ENCODE measurements at places on chromosomes 13 and 19.

GRCh38 chr13:48838193-48838973 lies 137.3 kb upstream of the FNDC3A start:
- DNase-seq = no peak

DNA sequence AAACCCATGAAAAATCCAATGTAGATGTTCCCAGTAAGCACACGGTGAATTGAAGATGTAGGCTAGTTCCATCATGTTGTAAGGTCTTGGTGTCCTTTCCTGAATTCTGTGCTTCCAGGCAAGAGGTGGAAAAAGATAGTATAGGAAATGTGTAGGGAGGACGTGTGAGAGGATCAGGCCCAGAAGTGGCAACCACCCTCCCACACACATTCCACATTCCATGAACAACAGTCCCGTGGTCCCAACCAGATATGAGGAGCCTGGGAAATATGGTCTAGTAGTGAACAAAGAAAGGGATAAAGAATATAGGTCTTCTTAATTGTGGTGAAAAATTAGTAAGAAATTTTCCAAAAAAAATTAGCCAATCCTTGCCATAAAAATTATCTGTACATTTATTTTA lies 1254.2 kb upstream of the SLC10A2 start:
- DNase-seq = no peak

GRCh38 chr13:46668302-46668720 lies 115.3 kb downstream of the LRCH1 start:
- no peak for DNase-seq

DNA sequence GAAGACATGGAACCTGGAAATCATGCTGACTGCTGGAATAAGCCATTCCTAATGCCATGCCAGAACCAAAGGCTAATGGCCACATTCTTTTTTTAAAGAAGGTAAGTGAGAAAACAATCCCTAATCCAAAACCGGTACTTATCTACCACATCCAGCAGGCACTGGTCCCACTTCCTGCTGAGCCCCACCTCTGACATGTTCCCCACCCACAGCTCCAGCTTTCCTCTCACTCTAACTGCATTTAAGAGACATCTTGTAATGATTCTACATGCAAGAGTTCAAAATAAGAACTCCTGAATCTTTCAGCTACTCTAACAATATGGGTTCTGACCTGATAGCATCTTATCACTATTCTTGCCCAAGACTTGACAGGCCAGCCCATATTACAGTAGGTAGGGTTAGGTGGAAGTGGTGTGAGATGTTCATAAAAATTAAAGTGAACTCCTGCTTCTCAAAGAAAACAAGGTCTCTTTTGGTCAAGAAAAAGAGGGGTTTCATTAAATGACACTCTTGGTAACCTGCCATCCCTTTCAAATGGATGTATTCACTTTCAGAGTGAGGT lies 41.9 kb downstream of the N4BP2L2 start:
- DNase-seq = no peak

DNA sequence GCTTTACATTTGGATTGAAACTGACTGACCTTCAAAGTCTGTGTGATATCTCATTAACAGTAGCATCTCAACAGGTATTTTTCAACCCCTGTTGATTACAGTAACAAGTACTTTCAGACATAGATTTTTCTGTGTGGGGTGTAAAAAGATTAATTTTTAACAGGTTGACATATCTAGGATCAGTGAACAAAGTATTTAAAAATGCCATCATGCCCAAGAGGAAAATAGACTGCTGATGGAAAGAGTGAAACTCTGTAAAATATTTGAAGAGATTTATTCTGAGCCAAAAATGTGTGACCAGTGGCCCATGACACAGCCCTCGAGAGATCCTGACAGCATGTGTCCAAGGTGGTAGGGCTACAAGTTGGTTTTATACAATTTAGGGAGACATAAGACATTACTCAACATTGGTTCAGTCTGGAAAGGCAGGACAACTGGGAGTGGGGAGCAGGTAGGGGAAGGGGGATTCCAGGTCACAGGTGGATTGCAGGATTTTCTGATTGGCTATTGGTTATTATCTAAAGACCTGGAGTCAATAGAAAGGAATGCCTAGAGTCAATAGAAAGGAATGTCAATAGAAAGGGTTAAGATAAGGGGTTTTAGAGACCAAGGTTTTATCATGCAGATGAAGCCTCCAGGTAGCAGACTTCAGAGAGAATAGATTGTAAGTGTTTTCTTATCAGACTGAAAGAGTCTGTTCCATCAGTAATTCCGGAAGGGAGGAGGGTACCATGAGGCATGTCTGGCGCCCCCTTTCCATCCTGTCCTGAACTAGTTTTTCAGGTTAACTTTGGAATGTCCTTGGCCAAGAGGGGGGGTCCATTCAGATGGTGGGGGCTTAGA lies 29.1 kb downstream of the TNFRSF19 start:
- DNase-seq = no peak

DNA sequence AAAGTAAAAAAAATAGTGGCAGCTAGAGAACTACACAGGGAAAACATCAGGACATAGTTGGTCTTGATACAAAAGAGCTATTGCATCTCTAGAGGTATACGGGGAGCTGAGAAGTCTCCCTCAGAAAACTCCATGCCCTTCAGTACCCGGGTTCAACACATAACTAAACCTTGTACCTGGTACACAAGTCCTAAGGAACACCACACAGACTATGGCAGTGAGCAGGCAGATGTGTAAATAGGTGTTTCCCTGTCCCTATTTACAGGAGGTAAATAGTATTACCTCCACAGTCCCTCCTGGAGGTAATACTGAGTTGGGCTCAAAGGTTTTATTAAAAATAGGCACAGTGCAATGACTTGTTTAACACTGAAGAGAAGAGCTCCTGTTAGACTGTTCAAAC lies 5.9 kb downstream of the FGF14 start:
- DNase-seq = no peak

DNA sequence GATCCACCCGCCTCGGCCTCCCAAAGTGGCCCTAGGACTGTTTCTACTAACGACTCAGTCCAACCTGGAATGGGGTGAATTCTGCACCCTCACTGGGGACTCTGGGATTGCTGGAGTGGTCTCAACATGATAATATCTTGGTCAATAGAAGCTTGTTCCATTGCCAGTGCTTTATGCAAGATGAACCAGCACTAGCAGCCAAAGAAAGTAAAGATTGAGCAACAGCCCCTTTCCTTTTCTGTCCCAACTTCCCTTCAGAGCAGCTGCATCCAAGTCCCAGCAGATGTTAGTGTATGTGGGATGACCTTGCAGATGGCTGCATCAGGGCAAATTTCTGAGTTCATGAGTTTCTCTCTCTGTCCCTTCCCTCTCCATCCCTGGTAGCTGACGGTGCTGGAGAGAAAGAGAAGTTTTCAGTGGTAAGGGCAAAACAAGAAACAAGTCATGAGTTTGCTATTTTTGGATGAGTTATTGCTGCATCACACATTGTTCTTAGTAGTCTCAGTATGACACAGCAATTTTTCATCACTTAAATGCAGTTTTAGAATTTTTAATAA lies 183.6 kb upstream of the EDNRB start:
- DNase-seq = no peak

DNA sequence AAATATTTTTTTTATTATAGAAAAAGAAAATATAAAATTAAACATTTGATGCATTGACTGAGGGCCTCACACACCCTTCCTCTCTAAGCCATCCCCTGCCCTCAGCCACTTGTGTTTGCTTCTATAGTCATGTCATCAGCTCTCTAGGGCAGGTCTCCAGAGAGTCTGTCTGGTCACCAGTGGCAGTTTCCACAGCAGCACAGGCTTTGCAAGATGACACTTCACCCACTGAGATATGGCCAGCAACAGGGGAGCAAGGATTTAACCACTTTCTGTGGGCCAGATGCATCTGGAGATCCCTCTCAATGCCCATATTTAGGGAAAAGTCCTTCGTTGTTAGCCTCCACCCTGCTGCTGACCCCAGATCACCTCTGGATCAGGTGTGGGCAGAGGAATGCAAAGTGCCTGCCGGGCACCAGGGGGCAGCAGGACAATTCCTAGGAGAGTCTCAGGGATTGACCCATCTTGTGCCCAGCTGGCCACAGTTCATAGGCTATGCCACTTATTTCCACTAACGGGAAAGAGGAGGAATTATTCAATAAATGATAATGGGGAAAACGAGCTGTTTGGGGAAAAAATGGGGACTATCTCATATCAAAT lies 4.8 kb downstream of the ABCC4 start:
- peak; percentile 64 for DNase-seq

DNA sequence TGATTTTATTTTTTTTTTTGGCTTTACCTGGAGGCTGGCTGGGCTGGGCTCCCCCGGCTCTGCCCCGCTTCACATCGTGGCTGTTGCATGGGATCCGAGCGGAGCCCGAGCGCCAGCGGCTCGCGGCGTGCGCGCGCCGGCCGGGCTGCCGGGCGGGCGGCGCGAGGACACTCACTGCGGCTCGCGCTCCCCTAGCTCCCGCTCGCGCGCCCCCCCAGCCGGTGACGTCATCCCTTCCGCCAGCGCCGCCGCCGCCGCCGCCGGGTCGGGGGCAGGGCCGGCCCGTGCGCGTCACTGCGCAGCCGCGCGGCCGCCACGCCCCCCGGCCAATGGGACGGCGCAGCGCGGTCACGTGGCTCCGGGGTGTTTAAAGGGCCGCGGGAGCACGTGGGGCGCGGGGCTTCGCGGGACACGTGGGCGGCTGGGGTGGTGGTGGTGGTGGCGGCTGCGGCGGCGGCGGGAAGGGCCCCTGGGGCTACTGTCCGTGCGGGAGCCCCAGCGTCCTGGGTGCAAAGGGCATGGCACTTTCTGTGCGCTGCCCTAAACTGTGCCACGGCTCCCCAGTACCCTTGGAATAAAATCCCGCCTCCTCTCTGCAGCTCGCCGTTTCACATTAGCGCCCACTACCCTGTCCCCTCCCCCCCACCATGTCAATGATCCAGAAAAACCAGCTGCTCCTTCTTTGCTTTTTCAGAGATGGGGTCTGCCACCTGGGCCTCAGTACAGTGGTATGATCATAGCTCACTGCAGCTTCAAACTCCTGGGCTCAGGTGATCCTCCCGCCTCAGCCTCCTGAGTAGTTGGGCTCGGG lies at the start of gene PTPRS:
Gene PTPRS (minus strand): TSS at position 176 of the 811 bp plus-strand sequence. CDS start 54,672 bp downstream, outside the sequence.
- DNase-seq = peak; percentile 94

DNA sequence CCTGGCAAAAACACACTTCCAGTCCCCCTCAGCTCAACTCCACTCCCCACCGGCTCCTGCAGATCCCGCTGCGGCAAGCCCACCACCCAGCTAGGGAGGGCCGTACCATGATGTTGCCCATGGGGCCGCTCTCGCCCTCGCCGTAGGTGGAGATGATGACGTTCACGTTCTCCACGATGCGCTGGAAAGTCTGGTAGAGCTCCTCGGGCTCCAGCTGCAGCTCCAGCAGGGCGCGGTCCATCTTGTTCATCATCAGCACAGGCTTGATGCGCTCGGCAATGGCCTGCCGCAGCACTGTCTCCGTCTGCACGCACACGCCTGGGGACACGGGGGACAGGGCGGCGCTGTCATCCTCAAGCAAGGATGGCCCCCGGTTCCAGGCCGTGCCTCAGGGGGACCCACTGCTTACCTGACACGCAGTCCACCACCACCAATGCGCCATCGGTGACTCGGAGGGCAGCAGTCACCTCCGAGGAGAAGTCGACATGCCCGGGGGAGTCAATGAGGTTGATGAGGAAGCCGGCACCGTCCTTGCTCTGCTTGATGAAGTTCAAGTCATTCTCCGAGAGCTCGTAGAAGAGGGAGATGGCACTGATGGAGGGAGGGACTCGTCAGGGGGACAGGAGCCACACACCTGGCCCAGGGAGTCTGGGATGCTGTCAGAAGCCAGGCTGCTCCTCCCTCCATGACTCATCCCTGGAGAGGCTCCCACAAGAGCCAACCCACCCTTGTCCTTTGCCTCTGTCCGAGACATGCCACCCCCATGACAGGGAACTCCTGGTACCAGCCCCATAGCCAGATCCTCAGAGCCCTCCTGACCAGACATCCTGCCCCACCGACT lies 2.3 kb downstream of the EEF2 start:
- DNase-seq = peak; percentile 46

GRCh38 chr19:7391218-7391670 lies 42.5 kb downstream of the ARHGEF18 start:
- DNase-seq = no peak

DNA sequence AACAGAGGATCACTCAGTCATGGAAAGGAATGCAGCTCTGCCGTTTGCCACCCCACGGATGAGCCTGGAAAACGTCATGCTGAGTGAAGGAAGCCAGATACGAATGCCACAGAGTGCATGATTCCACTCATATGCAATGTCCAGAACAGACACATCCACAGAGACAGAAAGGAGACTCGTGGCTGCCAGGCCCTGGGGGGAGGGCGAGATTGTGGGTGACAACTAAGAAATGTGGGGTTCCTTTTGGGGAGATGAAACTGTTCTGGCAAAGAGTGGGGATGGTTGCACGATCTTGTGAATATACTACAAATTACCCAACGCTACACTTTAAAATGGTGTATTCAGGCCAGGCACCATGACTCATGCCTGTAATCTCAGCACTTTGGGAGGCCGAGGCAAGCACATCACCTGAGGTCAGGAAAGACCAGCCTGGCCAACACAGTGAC lies 27.2 kb upstream of the NAPA start:
- DNase-seq = no peak

DNA sequence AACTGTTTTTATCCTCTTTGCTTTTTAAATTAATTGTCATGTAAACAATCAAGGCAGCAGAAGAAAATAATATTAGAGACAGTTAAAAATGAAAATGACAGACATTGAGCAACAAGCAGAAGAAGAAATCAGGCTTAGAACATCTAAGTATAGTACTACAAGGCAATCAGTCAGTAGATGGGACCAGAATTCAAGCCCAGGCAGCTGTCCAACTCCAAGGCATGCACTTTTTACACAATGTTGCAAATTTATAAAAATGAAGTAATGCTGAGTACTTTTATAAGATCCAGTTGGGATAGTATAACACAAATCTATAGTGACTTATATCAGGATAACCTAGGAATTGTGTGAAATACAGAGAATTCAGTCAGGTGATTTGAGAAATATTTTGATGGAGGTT lies 2815.8 kb downstream of the PCDH9 start:
- DNase-seq = no peak
